ENCODE measurements at places on chromosomes 12 and 14. TPM values are rescaled to one million over a fixed set of nuclear protein-coding genes. Genes with fewer than 3 reads are reported as not detected.
A peak's percentile ranks its signal among the peaks of the same experiment; 100 is the strongest.

GRCh38 chr12:107322063-107322462 lies 228.7 kb upstream of the CRY1 start:
- H3K27me3 ChIP-seq: no peaks in the 10 kb centered on the region

DNA sequence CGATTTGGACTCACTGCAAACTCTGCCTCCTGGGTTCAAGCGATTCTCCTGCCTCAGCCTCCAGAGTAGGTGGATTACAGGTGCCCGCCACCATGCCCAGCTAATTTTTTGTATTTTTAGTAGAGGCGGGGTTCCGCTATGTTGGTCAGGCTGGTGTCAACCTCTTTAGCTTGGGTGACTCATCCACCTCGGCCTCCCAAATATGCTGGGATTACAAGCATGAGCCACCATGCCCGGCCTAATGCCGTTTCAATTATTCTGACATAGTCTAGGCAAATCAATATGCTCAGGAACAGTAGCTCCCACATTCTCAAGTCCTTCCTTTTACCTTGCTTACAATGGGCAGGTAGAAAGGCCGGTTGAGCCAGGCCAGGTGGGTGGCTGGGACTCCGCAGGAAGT lies 82.0 kb upstream of the EEA1 start:
- no peaks in the 10 kb centered on the region for H3K27me3 ChIP-seq
- H3K36me3 ChIP-seq: no peaks in the 10 kb centered on the region
- H3K27ac ChIP-seq: no peak overlapping the region
- no peak overlapping the region for H3K4me3 ChIP-seq

- no peaks in the 10 kb centered on the region for H3K27me3 ChIP-seq
- DNase-seq: peak; percentile 21
- H3K27ac ChIP-seq: peak overlapping the region; percentile 33
- H3K4me3 ChIP-seq: no peak overlapping the region
- H3K36me3 ChIP-seq: no peaks in the 10 kb centered on the region
Measured at GRCh38 chr12:12405882-12406281, 49.0 kb downstream of the BORCS5 start.

GRCh38 chr14:72535485-72535884 lies 358.4 kb downstream of the DPF3 start:
- no peaks in the 10 kb centered on the region for H3K4me1 ChIP-seq
- H3K4me3 ChIP-seq: no peak overlapping the region
- no peaks in the 10 kb centered on the region for H3K36me3 ChIP-seq
- H3K27ac ChIP-seq: no peak overlapping the region
- DNase-seq: no peak
- H3K27me3 ChIP-seq: no peaks in the 10 kb centered on the region

The CLEC2A gene
- not detected for total RNA-seq

DNA sequence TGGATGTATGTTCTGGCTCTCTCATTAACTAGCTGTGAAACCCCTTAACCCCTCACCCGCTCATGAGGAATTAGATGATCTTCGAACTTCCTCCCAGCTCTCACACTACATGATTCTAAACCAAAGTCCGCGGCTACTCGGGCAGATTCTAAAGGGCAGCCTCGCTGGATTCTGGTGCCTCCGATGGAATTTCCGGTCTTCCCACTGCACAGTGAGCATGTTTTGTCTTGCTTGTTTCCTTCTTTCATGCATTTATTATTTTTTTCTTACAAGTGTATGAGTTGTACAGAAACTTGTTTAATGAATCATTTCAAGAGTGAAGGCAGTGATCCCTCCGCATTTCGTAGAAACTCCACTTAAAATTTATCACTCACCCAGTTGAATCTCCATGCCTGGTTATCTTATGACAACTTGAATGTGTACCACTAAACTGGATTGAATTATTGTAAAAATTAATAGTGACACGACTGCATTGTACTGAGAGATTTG lies 4.5 kb upstream of the HCAR3 start:
- no peaks in the 10 kb centered on the region for H3K36me3 ChIP-seq
- no peak overlapping the region for H3K4me3 ChIP-seq
- no peaks in the 10 kb centered on the region for H3K4me1 ChIP-seq
- H3K27me3 ChIP-seq: no peaks in the 10 kb centered on the region
- DNase-seq: no peak
- no peak overlapping the region for H3K27ac ChIP-seq

GRCh38 chr14:82431031-82431430 lies 897.4 kb upstream of the SEL1L start:
- H3K27me3 ChIP-seq: no peaks in the 10 kb centered on the region
- H3K4me3 ChIP-seq: no peak overlapping the region
- no peak overlapping the region for H3K27ac ChIP-seq
- no peaks in the 10 kb centered on the region for H3K36me3 ChIP-seq
- no peaks in the 10 kb centered on the region for H3K4me1 ChIP-seq

- no peak overlapping the region for H3K4me3 ChIP-seq
- DNase-seq: no peak
- H3K27ac ChIP-seq: no peak overlapping the region
- no peaks in the 10 kb centered on the region for H3K27me3 ChIP-seq
Measured at GRCh38 chr12:114096461-114096860, 130.3 kb upstream of the RBM19 start.

DNA sequence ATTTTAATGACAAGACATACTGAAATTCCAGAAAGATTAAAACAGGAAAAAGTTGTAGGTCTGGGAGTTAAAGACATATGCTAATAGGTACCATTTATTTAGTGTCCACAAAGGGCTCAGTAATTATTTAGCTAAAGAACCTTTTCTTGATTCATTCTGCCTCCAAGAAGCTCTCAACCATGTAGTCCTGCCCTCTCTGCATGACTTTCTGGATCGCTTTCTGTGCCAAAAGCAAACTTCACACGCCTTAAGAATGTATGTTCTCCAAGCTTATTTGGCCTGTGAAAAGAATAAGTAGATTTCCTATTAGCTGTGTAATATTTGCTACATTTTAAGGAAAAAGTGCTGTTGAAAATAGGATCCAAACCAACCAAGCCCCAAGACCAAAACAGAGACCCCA lies 291.7 kb downstream of the C12orf75 start:
- H3K27ac ChIP-seq: no peak overlapping the region
- H3K27me3 ChIP-seq: no peaks in the 10 kb centered on the region
- no peaks in the 10 kb centered on the region for H3K4me1 ChIP-seq
- H3K4me3 ChIP-seq: no peak overlapping the region

- no peak for DNase-seq
- no peaks in the 10 kb centered on the region for H3K36me3 ChIP-seq
- no peaks in the 10 kb centered on the region for H3K4me1 ChIP-seq
- peak overlapping the region; percentile 86 for H3K27ac ChIP-seq
Measured at GRCh38 chr12:49019120-49019430, 499 bp upstream of the PRKAG1 start.

- H3K36me3 ChIP-seq: no peaks in the 10 kb centered on the region
- H3K4me1 ChIP-seq: no peaks in the 10 kb centered on the region
- no peak overlapping the region for H3K4me3 ChIP-seq
- no peak for DNase-seq
Measured at GRCh38 chr12:78918268-78918667, 53.7 kb downstream of the SYT1 start.

The MANSC1 gene
- 34.4 TPM for total RNA-seq

The CACNA1C gene
- 121 TPM for total RNA-seq

The SVOP gene
- 0.14 TPM for total RNA-seq
